GM12878 (cell line): ENCODE measurements at places on chromosomes 1 and 21.

GRCh38 chr1:226369110-226369509 is 38.8 kb downstream of the PARP1 start:
- DNase-seq: no peak

GRCh38 chr1:113975211-113975895 is 3.9 kb upstream of the OLFML3 start:
- DNase-seq: no peak

- no peak for DNase-seq
These were observed 8.5 kb downstream of the MEX3A start for GRCh38 chr1:156073740-156074139.

DNA sequence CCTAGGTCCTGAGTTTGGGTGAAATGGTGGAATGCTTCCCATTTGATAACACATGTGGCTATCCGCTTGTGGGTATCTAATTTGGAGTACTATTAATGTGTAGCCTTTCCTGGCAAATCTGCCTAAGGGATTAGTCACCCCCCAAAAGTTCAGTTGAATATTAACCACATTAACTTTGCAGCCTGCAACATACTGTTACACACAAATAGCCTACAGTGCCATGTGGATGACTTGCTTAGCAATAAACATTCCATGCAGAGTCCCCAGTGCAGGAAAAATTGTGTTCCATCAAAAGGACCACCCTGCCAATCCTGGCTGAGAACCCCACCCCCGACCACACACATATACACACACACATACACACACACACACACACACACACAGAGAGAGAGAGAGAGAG is 303.3 kb upstream of the ESRRG start:
- DNase-seq: no peak

DNA sequence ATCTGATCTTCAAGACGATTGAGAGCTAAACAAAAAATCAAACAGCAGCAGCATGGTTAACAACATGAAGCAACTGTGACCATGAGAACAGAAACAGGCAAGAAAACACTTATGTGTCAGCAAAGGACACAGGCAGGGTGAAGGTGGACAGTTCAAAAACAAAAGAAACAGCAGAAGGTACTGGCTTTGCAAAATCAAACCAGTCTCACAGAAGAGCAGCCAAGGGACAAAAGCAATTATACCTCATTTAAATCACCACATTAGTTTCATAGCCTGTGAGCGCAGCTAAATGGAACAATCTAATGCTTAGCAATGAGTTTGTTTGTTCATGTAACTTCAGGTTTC is 59.1 kb downstream of the CAPN2 start:
- DNase-seq: no peak

DNA sequence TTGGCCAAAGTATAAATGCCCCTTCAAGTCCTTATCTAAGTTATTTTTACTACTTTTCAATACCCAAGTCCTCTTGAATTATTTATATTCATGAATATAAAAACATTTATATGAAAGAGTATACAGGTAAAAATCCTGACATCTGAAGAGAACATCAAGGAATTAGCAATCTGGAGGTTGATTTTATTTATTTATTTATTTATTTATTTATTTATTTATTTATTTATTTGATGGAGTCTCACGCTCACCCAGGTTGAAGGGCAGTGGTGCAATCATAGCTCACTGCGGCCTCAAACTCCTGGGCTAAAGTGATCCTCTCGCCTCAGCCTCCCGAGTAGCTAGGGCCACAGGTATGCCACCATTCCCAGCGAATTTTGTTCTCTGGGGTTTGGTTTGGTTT is 93.2 kb downstream of the ZZZ3 start:
- no peak for DNase-seq

GRCh38 chr1:31668303-31668883 is 23.7 kb upstream of the PEF1 start:
- no peak for DNase-seq
